ENCODE measurements at places on chromosomes 3 and 15.

- DNase-seq: no peak
Measured at GRCh38 chr15:51318382-51319150, 19.8 kb downstream of the CYP19A1 start.

DNA sequence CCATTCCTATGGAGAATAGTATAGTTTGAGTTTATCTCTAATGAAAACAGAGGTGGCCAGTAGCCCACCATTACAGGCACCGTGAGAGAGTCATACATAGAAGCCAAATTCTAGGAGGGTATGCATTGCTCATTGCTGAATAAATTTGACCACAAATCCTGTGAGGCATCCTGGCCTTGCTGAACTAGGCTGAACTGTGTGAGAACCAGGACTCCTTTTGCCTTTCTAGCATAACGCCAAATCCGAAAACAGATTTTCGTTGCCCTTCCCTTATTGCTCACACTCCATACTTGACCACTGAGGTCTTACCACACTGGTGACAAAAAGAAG is 50.4 kb downstream of the SLC2A2 start:
- no peak for DNase-seq

DNA sequence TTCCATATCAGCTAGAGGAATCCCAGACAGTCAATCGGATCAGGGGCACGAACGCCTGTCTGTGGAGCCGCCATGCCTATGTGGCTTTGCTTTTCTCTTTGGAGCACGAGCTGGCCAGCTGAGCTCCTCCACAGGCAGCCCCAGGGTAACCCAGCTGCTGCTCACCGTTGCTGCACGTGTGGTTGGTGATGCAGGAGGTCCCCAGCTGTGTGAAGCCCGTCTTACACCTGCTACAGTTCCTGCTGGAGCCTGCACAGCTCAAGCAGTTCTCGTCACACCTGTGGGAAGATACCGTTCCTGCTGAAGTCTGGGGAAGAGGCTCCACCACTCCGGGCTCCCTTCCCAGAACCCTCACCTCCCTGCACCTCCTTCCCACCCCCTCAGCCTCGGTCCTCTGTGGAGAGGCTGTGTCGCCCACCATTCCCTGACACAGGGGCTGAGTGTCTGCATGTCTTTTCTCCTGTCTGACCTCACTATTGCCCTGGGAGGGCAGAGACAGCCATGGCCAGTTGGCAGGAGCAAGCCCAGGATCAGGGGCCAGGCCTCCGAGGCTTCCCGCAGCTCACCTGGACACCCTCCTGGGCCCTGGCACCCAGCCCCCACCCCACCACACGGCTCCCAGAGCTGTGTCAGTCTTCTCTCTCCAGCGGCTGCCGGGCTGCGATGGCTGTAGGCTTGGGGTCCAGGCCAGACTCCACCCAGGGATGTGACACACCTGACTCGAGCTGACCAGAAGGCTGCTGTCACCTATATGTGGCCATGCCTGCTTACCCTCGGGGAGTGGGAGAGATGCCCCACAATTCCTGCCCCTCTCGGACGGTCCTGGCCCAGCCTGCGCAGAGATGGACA is 12.2 kb upstream of the SNRPA1 start:
- no peak for DNase-seq

DNA sequence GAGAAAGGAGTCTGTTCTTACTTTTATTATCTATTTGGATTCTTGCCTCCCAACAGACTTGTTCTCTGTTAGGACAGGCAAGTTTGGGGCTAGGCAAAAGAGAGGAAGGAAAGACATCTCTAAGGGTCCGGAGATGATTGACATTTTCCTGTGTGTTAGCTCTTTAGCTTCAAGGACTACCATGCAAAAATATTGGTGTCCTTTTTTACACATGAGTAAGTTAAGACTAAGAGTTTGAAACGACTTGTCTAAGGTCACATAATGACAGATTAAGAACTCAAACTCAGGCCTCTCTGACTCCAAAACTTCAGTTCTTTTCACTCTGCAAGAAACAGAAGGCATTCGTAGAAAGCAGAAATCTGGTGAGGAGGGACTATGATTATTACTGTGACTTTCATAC is 5.9 kb downstream of the LMCD1 start:
- no peak for DNase-seq

DNA sequence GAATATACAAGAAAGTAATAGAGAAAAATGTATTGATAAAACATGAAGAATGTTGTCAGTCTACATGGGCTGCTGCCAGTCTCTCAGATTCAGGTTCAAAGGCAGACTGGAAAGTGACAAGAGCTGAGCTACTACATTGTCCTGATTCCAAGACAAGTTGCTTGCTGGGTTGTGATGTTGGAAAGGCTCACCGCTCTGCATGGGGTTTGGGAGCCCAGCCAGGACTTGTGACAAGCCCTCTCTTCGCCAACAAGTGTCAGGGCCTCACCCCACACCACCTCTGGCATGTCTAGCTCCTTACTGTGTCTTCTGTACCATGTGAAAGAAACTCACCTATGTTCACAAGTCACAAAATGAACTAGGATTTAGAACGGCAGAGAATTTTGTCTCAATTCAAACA is 43.0 kb upstream of the SH3GL3 start:
- no peak for DNase-seq

DNA sequence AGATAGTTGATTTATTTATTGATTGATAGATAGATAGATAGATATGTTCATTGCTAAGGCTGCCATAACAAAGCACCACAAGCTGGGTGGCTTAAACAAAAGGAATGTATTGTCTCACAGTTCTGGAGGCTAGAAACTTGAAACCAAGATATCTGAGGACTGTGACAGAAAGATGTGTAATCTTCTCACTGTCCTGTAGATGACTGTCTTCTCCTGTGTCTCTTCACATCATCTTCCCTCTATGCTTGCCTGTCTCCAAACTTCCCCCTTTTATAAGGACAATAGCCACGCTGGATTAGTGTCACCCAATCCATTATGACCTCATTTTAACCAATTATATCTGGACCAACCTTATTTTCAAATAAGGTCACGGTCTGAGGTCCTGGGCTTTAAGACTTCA is 40.9 kb downstream of the GNB4 start:
- DNase-seq: no peak

DNA sequence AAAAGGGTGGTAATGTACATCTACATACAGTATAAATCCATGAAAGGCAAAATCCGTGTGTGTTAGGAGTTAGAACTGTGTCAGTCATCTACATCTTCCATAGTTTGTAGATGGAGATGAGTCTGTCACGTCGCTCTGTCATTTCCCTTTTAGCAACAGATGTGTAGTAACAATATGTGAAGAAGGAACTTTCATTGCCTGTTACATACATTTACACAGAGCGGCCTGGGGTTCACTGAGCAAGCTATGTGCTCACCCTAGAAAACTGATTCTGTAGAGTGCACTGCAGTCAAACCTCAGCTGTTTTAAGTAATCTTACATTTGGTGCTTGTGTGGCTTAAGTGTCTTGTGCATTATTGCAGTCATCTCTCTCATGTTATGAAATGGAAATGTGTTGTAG is 41.6 kb upstream of the AP3B2 start:
- no peak for DNase-seq

GRCh38 chr3:153623834-153624233 is 461.8 kb downstream of the RAP2B start:
- DNase-seq: no peak

GRCh38 chr3:149529099-149529498 is 54.6 kb downstream of the TM4SF4 start:
- DNase-seq: no peak

- no peak for DNase-seq
Measured at GRCh38 chr3:125512135-125512920, 7.7 kb downstream of the SNX4 start.

- no peak for DNase-seq
Measured at GRCh38 chr3:33063651-33064051, 33.3 kb downstream of the GLB1 start.

DNA sequence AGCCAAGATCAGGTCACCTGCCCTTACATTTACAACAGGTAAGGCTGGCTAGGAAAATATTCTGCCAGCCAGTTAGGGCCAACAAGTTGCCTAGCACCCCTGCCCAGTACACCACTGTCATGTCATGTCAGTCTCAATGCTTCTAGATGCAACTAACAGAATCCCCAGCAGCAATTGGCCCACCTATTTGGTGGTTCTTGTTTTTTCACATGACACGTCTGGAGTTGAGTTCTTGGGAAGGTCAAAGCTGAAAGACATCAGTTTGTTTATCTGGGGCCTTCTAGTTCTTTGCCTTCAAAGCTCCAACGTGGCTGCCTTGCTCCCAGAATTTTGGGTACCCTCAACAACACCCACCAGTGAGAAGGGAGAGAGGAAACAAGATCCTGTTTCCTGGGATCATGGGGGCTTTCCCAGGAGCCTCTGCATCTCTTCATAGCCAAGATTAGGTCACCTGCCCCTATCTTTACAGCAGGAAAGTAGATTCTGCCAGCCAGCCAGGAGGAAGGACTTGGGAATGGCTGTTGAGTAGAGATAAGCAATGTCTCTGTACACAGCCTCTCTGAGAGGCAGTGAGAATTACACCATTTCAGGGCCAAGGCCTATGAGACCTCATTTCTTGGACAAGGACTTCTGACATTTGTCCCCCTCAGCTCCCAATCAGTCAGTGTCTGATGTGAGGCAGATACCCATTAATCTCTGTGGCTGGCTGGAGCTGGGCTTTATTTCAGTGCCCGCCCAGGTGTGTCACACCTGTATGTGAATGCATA is 8.6 kb downstream of the GPX1 start:
- peak; percentile 81 for DNase-seq

DNA sequence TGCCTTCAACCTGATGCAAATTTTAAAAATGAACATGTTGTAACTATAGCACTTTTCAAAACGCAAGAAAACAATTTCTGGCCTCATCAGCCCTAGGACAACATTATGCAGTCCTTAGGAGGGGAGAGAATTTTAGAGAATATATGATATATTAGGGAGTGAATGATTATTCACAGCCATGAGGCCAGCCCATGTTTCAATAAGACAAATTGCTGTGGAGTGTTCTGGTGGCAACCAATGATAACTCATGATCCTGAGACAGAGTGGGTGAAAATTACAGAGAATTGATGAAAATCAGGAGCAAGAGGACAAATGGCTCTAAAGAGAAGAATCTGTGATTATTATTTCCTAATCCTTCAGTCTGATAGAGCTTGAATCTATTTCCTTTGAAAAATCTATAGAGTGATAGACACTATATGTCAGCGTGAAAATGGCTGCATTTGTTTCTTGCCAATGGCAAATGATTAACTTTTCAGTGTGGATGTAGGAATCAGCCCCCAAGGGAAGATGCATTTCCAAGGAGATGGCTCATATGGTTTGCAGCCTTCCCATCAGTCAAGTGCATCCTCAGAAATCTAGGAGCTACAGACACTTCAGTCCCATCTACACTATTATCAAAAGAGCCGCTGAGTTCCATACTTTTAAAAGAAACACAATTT is 761.0 kb upstream of the ARRDC4 start:
- no peak for DNase-seq

DNA sequence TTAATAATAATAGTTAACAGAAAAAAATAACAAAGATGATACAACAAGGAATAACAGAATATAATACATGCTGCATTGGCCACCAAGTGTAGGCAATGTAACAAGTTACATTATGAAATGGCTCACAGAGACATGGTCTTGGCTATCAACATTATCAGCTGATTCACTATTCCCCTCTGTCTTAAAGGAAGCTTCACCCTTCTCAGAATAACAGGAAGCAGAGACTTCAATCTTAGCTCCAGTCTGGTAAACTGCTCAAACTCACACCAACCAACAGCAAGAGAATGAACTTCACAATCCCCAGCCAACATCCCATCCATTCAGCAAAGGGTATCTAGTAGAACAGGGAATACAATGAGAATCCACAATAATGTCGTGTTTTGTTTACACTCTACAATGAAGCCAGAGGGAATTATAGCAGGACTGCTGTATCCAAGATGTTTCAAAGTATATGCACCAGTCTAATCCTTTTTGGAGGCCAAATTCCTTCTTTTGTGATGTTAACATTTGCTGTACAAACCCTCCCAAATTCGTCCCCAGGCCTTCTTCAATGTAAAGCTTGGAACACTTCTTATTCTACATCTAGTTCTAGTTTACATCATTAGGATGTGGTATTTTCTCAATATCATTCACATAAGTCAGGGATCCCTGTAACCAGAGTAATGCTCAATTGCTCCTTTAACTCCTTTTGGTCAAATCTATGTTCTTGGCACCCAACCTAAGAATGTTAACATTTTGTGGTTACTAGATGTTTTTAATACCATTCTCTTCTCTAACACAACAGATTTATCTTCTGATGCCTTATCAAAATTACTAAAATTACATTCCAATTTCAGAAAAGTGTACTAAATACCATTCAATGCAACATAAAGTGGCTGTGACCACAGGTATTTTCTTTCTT is 52.4 kb upstream of the CMSS1 start:
- no peak for DNase-seq

DNA sequence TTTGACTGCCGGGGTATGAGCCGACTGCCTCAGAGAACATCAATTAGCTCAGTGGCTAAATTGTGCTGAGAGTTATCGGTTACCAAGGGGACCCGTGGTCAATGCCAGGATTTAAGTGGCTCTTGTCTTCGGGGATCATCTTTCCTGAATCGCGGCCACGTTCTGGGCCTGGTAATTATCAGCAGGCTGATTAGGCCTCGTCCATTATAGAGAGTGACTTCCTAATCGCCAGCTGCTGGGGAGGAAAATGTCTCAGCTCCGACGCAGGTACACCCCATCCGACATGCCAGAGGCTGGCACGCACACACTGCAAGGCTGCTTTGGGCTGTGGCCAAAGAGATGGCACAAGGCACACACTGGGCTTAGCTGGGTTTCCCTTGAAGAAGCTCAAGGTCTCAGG is 10.6 kb downstream of the TRH start:
- DNase-seq: no peak

DNA sequence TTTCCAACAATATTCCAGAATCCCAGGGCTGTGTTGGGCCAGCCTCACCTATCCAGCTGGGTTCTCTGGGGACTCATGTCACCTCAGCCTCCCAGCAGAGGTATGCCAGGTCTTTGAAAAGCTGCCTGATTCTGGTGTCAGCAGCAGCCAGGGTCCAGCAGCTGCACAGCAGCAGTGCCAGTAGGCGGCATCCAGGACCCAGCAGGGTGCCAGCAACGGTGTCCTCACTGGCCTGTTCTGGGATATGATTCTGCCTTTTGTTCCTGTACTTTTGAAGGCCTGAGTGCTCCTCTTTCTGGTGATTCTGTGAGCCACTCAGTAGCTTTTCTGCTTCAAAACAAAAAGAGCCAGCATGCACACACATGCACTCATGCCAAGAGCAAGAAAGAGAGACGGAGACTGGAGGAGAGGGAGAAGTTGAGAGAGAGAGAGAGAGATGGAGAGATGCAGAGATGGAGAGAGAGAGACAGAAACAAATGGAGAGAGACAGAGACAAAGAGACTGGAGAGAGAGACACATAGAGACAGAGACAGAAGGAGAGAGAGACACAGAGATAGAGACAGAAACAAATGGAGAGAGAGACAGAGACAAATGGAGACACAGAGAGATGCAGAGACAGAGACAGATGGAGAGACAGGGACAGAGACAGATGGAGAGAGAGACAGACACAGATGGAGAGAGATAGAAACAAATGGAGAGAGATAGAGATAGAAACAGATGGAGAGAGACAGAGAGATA is 205.7 kb downstream of the UACA start:
- no peak for DNase-seq

DNA sequence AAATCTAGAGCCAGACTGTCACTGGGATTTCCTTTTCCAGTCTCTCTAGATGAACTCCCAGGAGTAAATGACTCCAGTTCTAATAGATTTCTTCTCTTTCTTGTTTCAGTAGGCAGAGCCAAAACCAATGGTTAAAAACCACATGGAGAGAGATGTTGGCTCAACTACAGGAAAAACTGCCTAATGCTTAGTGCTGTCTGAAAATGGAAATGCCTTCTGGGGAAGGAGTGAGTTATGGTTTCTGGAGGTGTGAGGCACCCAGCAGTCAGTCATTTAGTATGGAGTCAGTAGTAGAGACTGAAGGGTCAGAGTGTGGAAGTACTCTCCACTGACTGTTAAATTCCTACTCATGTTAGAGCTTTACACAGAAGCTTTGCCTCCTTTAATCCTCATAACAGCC is 136.7 kb downstream of the CCNL1 start:
- no peak for DNase-seq

All from hematopoietic multipotent progenitor cell treated with erythropoietin and hydrocortisone succinate and interleukin-3 and kit ligand, for 17 days (in vitro differentiated cells).